ENCODE measurements at places on chromosomes 2 and 18.

DNA sequence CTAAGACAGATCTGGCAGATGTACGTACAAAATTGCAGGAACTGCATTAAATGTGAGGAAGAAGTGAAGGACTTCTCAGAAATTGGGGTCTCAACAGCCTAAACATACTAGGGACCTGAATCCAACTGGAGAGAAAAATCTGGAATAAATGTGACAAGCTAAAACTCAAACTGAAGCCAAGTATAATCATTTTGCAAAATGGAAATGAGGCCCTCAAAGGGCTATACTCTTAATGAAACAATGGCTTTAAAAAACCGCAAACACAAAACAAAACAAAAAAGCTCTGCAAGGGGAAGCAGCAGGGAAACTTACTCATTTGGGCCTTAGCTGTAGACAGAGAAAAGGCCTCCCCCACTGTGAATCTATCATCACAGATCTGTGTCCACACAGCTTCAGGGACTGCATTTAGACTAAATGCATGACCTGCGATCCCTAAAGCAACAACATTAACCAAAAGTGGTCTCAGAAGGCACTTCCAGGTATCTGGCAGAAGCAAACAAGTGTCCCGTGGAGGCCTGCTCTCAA, 63.2 kb downstream of the CCBE1 start:
- DNase-seq, result no peak

DNA sequence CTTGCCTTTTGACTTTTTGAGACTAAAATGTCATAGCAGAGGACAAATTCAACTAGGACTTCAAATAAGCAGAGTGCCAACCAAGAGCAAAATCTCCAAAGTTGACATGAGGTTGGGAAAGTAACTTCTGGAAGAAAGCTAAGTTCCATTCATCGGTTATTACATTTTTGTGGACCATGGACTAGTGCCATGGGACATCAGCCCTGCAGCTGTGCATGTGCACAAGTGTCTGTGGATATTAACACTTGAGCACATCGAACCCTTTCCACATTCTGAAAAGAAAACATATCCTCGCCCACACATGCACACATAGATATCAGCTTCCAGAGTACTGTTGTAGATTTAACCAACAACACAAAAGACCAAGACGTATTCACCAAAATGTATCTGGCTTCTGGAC, 262.6 kb downstream of the NYAP2 start:
- DNase-seq, result no peak

DNA sequence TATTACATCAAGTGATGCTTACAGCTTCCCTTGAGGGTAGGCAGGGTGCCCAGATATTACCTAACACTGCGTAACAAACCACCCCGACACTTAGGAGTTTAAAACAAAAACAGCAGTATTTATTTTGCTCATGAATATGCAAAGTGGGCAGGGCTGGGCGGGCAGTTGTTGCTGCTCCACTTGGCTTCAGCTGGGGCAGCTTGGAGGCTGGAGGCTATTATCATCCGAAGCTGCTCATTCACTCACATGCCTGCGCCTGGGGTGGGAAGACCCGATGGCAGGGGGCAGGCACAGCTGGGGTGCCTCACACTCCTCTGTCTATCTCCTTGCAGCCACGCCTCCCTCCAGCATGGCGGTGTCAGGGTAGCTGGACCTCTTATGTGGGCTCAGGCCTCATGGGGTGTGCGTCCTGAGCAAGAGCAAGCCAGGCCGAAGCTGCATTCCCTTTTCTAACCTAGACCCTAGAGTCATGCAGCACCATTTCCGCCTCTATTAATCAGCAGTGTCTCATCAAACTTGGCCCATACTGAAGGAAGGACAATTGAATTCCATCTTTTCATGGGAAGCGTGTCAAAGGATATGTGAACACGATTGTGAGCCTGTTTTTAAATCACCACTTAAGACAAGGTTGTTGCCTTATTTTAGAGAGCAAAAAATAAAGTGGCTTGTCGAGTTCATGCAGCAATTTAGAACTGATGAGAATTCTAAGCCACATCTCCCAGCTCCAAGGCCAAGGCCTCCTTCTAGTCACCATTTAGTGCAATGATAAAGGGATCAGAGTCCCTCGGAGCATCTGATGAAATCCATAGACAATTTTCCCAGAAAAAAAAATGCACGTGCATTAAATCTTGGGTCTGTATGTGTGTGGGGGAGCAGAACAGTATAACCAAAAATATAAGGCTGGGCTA, 54.9 kb downstream of the SDC1 start:
- DNase-seq, result no peak

GRCh38 chr2:174280596-174280995, 32.3 kb upstream of the OLA1 start:
- no peak for DNase-seq

DNA sequence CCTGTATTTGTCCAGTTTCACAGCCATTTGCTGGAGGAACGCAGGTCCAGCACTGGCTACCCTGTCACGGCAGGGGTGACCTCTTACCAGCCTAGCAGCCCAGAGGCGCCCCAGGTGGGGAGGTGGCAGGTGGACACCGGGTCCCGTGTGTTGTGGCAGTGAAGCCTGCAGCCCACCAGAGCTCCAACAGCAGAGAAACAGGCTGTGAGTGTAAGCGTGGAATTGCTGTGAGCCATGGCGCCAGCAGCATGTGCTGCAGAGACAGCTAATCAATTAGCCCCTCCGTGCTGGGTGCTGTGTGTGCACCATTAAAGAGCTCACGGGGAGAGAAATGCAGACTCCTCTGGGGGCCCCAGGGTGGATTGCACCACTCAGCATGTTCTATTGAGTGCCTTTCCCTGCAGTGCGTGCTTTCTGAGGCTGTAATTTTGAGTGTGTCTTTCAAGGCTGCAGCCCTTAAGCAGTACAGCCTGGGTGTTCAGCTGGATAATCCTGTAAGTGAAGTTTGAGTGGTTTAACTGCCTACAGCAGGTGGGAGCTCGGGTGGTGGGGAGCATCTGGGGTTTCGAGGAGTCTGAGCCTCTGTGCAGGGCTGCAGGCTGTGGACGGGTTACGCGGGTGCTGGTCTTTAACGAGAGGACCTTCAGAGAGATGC, 15.9 kb downstream of the RTP5 start:
- DNase-seq, result no peak

DNA sequence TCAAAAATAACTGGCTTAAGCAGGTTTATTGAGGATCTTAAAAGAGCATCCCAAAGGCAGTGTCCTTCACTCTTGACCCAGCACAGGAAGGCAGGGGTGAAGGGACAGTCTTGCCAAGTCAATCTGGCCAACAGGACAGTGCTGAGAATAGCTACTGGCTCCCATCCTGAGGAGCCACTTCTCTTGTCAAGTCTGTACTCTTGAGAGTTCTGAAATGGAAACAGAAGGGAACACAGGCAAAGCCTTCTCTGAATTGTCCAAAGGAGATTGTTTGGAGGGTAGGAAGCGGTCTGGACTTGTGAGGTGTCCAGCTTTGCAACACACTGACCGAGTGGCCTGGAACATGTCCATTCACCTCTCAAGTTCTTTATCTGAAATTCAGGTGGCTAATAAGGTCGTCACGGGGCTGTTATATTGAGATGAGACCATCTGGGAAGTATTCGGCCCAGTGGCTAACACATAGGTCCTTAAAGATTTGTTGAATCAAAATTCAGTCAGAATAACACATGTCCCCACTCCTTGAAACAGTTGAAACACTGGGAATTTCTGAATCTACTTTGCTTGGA, 99.5 kb upstream of the FHL2 start:
- DNase-seq, result no peak

GRCh38 chr18:27887287-27887686, 289.6 kb downstream of the CDH2 start:
- no peak for DNase-seq

Data from HuH-7 (cell line).